Pulmonary artery endothelial cell (primary cell): ENCODE measurements at places on chromosomes 6 and 20. TPM values are rescaled to one million over a fixed set of nuclear protein-coding genes. Genes with fewer than 3 reads are reported as not detected.

GRCh38 chr6:168016721-168017525, 19.5 kb downstream of the KIF25 start:
- no peak for DNase-seq

- DNase-seq: no peak
Observed at GRCh38 chr20:19785983-19786285, 27.9 kb downstream of the RIN2 start.

DNA sequence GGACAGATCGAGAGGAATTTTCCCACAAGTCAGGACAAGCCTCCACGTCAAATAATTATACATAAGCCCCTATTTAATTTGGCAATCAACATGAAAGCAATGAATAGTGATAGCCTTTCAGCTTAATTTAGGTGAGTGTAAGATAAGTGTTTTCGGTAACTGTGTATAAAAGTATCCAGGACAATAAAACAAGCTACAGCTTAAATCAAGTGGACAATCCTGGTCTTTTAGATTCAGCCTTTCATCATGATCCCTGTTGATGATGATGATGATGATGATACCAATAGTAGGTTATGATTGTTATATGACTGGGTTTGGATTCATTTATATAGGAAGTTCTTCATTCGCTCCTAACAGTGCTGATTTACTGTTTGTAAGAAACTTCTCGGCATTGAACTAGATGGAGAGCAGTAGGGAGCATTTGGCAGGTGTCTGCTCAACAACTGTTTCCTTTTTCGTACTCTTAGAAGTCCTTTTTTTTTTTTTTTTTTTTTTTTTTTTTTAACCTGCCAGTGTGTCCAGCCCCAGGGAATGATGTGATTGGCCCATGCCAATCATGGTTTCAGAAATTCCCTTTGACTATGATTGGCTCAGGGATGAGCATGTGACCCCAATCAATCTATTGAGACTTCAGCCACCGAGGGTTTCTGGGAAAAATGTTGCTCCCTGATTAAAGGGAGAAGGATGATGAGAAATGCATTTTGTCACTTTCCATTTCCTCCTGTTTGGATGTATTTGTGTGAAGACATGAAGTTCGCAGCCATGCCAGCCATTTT, 11.3 kb upstream of the RNF182 start:
- no peak for DNase-seq

DNA sequence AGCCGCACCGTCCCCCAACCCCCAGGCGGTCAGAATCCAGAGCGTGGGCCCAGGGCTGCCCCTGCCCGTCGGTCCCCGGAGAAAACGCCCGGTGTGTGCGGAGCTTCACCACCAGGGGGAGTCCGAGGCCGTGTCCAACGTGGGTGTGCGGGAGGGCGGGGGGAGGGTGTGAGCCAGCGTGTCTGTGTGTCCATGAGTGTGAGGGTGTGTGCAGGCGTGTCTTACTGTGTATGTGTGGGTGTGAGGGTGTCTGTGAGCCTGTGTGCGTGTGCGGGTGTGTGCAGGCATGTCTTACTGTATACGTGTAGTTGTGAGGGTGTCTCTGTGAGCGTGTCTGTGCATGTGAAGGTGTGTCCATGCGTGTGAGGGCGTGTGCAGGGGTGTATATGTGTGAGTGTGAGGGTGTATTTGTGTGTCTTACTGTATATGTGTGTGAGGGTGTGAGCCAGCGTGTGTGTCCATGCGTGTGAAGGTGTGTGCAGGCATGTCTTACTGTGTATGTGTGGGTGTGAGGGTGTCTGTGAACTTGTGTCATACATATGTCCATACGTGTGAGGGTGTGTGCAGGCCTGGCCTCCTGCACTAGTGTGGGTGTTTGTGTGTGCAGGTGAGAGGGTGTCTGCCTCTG, 24.6 kb upstream of the GATA5 start:
- DNase-seq: peak; percentile 13

GRCh38 chr6:42088101-42088591, 37.8 kb downstream of the TAF8 start:
- DNase-seq: no peak

- no peak for DNase-seq
Observed at GRCh38 chr6:155782739-155783459, 327.3 kb upstream of the NOX3 start.

DNA sequence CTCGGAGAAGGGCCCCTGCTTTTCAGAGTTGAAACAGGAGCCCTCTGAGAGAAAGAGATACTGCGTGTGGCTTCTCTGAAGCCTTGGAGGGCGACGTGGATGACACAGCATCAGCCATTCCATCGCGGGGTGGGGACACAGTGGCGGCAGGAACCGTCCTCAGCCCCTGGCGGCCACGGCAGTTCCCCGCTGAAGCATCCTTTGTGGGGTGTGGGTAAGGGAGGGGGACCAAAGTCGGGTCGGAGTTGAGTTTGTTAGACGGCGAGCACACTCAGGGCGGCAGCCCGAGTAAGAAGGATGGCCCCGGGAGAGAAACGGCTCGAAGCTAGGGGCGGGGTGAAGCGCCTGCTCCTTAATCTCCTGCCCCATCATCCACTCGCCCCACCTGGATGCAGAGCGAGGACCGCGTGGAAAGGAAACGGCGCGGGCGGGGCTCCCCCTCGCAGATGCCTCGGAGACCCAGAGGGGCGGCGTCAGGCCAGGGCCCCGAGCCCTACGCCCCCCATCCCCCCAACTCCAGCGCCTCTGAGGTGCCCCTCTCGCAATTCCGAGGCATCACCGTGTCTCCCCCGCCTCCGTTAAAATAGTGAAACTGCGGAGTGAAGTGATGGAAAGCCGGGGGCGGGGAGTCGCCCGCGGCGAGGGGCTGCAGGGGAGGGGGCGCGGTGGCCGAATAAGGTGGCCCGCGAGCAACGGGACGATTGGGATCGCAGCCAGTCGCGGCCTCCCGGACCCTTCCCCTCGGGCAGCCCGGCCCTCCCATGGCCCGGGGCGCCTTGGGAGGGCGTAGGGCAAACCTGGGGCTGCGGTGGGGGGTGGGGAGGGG, 796 bp upstream of the RREB1 start:
- no peak for DNase-seq

- no peak for DNase-seq
Observed at GRCh38 chr6:142738035-142738396, 207.0 kb downstream of the HIVEP2 start.

- peak; percentile 94 for DNase-seq
Observed at GRCh38 chr20:63682384-63683139, 13.9 kb upstream of the TNFRSF6B start.

DNA sequence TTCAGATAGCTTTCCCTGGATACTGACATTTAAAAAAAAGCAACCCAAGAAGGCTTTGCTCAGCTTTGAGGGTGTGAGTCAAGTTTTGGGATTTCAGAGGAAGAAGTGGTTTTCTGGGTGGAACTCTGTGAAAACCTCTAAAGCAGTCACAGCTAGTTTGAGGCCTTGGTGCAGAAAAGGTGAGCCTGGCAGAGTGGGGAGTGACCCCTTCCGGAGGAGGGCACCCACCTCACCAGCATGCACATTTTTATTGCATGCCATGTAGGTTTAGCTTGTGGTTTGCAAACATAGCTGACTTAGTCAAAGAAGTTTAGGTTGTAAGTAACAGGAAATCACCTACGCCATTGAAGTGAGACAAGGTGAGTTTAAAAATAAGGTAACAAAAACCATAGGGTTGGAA, 146.8 kb upstream of the PMEPA1 start:
- DNase-seq: no peak

GRCh38 chr20:2518558-2518957, 9.8 kb upstream of the ZNF343 start:
- DNase-seq: no peak

- DNase-seq: no peak
Observed at GRCh38 chr6:17347012-17347411, 46.4 kb upstream of the CAP2 start.

- DNase-seq: no peak
Observed at GRCh38 chr20:31693987-31694661, 28.5 kb downstream of the BCL2L1 start.

- no peak for DNase-seq
Observed at GRCh38 chr6:7986219-7986618, 75.6 kb upstream of the TXNDC5 start.

DNA sequence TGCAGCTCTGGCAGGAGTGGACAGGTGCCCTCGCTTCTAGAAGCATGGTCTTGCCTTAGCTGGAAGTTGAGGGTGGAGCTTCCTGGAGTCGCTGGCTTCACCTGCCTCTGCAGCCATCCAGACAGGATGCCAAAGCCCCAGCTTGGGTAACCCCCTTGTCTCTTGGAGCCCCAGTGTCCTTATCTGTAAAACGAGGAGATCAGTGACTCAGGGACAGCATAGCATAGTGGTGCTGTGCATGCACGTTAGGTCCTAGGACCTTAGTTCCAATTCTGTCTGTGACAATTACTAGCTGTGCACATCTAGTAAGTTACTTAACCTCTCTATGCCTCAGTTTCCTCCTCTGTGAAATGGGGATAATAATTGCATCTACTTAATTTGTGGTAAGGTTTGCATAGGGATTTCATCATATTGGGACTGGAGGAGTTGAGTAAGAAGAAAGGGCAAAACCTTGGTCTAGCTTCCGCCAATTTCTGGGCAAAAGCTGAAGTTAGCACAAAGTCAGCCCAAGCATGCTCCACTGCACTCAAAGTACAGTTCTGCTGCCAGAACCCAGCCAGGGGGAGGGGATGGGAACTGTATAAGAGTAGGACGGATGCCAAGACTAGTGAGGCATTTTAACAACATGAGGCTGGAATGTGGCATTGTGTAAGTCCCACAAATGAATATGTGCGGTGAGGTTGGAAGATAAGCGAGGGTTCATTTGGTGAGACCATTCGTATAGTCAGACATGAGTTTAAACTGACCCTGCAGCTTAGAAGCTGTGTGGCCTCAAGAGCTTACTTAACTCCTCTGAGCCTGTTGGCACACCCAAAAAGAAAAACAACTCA, 24.5 kb downstream of the TOX2 start:
- peak; percentile 89 for DNase-seq

GRCh38 chr6:56671160-56671559, 28.5 kb upstream of the DST start:
- no peak for DNase-seq

DNA sequence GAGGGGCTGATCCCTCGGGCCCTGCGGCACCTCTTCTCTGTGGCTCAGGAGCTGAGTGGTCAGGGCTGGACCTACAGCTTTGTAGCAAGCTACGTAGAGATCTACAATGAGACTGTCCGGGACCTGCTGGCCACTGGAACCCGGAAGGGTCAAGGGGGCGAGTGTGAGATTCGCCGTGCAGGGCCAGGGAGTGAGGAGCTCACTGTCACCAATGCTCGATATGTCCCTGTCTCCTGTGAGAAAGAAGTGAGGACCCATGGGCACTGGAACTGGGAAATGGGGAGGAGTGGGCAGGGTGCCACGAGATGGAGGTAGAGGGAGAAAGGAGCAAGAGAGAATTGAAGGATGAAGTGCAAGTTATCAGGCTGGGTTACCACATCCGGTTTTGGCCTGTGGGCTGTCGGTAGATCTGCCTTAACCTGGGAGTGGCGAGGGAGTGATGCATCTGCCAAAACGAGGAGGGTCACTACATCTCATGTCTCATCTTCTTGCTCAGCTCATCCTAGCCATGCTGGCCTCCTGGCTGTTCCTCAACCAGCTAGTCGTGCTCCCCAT, 5.4 kb upstream of the PHF1 start:
- DNase-seq: no peak

- DNase-seq: no peak
Observed at GRCh38 chr20:2227861-2228260, 67.9 kb upstream of the TGM3 start.

GRCh38 chr6:157432231-157432891, 51.4 kb downstream of the ZDHHC14 start:
- DNase-seq: no peak

- no peak for DNase-seq
Observed at GRCh38 chr20:44796311-44796710, 14.0 kb downstream of the RIMS4 start.

DNA sequence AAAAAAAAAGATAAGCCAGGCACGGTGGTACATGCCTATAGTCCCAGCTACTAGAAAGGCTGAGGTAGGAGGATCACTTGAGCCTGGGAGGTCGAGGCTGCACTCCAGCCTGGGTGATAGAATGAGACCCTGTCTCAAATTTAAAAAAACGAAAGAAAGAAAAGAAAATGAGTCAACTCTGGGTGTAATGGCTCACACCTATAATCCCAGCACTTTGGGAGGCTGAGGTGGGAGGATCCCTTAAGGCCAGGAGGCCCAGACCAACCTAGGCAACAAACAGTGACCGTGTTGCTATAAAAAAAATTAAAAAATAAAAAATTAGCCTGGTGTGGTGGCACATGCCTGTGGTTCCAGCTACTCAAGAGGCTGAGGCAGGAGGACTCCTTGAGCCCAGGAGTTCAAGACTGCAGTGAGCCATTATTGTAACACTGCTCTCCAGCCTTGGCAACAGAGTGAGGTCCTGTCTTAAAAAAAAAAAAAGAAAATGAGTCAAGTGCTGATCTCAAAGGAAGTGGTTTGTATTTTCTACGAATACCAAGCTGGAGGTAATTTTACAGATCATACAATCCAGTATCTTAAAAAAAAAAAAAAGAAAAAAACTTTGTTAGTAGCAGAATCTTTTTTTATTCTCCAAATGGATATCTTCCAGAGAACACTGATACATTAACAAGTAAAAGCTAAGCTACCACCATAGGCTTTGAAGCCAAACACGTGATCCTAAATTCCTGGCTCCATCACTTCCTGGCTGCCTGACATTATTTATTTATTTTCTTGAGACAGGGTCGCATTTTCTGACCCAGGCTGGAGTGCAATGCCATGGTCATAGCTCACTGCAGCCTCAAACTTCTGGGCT, 5.7 kb downstream of the COMMD7 start:
- peak; percentile 17 for DNase-seq

- no peak for DNase-seq
Observed at GRCh38 chr6:37241775-37242428, 15.7 kb upstream of the TBC1D22B start.

- no peak for DNase-seq
Observed at GRCh38 chr6:28769626-28770402, 154.0 kb downstream of the TRIM27 start.

DNA sequence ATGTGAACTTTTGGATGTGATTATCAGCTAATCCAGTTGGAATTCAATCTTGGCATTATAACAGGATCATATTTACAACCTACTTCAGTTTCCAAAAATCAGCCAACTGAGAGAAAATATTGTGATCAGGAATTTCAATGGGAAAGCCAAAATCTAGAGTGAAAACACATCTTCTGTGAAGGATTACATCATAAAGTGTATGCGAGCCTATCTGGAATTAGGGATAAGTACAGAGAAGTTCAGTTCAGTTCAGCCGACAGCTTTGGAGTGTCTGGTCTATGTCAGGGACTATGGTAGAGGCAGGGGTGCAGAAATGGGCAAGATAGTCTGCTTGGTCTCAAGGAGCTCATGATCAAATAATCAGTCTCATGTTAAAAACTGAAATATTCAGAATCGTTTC, 12.3 kb upstream of the PRIM2 start:
- no peak for DNase-seq

GRCh38 chr6:29887330-29887818, 55.0 kb upstream of the HLA-A start:
- DNase-seq: no peak

GRCh38 chr6:41072836-41073202, at the start of gene NFYA:
Gene NFYA (plus strand): TSS chr6:41072974. CDS start chr6:41079090, 6,116 bp downstream.
- DNase-seq: peak; percentile 97

UNC93A gene
- total RNA-seq: not detected in 2 replicates

C6orf118 gene
- not detected in 2 replicates for total RNA-seq

TRIM10 gene
- total RNA-seq: not detected in 2 replicates

CST4 gene
- total RNA-seq: not detected in 2 replicates

PACSIN1 gene
- not detected in 2 replicates for total RNA-seq

FGD2 gene
- not detected in 2 replicates for total RNA-seq

TSBP1 gene
- total RNA-seq: not detected in 2 replicates

FLRT3 gene
- total RNA-seq: 0.07 and 0.18 TPM in 2 replicates

RCAN2 gene
- total RNA-seq: 0.07 TPM in 1 of 2 replicates, not detected in the other
